Activated CD4-positive, alpha-beta T cell treated with anti-CD3 and anti-CD28 coated beads, Interleukin-2, amount 50 U/mL, for 16 hours (primary cell): ENCODE measurements at places on chromosomes 12 and 14.

GRCh38 chr12:69701826-69702225 lies 2.7 kb upstream of the BEST3 start:
- DNase-seq, result no peak

DNA sequence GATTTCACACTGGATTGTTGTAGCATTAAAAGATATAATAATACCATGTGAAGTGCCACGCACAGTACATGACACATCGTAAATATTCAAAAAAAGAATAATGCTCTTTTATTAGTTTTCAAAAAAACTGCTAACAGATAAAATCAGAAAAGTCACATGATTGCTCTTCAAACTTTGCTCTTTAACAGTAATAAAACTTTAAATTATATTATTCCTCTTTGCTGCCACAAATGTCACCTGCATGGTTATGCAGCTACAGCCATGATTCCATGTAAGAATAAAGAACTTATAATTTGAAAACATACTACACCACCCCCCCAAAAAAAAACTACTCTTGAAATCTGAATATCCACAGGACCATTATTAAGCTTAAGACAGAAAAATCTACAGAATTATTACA lies 90.0 kb downstream of the SLC2A13 start:
- DNase-seq, result no peak

DNA sequence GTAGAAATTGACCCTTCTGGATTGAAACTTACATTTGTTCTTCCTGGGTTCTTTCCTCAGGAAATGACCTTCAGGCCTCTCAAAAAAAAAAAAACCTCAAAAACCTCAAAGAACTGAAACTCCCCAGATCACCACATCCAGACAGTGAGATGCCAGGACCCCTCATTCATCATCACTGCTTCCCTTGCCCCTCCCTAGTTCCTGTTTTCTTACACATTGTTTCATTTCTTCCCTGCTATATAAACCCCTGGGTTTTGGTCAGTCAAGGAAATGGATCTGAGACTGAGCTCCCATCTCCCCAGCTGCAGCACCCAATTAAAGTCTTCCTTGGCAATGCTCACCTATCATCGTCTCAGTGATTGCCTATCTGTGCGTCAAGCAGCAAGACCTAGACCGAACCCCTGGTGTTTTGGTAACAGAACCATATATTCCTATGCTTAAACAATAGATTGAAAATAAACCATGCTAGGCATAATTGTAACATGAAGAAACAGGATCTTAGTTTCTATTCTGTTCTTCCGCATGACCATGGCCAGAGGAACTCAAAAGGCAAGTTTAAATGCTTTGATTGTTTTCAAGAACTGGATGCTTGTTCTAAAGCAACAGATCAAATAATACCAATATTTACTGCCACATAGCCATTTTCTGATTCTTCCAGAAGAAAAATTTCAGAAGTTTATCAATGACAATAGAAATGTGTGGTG lies 108.0 kb upstream of the MAX start:
- peak; percentile 83 for DNase-seq

DNA sequence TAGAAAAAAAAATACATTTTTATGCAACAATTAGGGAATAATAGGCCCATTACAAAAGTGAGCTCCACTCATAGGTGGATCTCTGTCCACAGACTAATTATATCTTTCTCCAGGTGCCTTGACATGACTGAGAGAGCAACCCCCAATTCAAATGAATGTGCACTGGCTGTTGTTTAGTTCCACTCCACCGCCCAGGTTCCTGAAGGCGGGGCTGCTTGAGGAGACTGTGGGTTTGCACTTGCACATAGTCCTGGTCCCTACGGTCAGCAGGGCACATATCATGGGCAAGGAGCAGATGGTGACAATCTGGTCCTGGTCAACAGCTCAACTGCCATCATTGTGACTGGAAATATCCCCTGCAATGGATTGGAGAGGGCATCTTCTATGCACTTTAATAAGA lies 195.6 kb upstream of the PWP1 start:
- DNase-seq, result no peak

DNA sequence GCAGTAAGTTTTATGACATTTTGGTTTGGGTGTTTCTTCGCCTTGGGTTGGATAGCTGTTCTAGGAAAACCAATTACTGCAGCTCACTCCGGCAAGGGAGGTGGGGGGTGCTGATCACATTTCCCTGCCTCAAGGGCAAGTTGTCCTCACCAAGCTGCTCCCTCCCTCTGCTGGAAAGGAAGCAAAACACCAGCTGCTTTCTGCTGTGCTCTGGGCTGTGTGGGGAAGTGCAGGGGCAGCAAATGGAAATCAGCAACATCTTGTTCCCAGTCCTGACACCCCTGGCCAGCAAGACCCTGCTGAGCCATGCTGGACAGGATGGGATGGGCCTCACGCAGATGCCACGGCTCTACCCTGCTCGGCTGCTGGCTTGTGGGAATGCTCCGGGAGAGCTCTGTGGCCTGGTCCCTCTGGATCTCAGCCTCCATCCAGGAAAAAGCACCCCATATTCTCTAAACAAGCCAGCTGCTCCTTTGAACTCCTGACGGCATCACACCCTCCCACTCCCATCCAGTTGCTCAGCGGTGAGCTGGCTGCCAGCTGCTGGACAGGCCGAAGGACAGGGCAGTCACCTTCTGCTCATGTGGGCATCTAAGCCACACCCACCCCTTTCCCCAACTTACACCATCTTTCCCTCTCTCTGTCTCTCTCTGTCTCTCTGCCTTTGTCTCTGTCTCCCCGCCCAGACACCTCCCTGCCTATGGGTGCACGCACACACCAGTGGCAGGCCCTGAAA lies 52.4 kb upstream of the EIF5 start:
- no peak for DNase-seq

DNA sequence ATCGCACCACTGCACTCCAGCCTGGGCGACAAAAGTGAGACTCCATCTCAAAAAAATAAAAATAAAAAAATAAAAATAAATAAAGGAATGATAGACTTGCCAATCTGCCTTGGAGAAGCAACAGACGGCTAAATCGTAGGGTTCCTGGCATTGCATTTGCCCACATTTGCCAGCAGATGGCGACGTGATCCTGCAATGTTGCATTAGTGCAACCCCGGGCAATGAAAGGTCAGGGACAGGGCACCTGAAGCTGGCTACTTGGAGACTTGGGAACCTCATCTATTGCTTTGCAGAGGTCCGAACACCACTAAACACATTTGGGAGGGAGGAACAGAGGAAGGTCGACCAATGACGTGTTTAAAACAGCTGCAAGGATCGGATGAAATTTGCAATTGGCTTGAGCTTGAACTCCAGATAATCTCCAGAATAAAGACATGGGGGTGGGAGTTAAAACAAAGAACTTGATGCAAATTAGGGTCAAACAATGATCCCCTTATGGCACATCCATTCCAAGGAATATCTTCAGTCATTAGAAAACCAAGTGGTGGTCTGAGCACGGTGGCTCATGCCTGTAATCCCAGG lies 34.6 kb downstream of the SPRING1 start:
- DNase-seq, result peak; percentile 69

DNA sequence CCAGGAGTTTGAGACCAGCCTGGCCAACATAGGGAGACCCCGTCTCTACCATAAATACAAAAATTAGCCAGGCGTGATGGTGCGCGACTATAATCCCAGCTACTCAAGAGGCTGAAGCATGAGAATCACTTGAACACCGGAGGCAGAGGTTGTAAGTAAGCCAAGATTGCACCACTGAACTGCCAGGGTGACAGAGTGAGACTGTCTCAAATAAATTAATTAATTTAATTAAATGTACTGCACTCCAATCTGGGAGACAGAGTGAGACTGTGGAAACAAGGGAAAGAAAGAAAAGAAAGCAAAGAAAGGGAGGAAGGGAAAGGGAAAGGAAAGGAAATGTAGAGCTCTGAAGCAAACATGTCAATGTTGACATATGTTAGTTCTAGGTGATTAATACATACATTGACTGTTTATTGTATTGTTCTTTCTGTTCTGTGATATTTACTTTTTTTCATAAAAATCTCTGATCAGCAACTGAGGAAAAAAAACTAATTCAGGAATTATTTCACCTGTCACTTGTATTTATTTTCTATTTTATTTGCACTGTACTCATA lies 99.6 kb downstream of the DENND5B start:
- no peak for DNase-seq

- peak; percentile 15 for DNase-seq
Observed at GRCh38 chr12:116360579-116361413, 83.3 kb upstream of the MED13L start.

DNA sequence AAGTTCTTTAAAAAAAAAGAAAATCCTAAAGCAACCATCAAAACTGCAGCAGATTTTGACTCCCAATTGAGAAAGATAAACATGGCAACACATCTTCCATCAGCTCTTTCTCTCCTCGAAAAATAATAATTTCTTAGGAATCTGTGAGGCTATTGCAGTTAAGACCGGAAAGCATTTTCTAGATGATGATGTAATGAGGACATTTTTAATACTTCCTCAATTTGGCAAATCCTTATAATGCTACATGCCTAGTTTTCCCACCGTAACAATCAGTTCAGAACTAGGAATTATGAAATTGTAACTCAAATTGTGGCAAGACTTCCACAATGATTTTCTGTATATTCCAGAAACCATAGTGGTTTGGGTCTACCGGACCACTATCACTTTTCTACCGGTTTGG lies 180.9 kb upstream of the PDE3A start:
- no peak for DNase-seq

DNA sequence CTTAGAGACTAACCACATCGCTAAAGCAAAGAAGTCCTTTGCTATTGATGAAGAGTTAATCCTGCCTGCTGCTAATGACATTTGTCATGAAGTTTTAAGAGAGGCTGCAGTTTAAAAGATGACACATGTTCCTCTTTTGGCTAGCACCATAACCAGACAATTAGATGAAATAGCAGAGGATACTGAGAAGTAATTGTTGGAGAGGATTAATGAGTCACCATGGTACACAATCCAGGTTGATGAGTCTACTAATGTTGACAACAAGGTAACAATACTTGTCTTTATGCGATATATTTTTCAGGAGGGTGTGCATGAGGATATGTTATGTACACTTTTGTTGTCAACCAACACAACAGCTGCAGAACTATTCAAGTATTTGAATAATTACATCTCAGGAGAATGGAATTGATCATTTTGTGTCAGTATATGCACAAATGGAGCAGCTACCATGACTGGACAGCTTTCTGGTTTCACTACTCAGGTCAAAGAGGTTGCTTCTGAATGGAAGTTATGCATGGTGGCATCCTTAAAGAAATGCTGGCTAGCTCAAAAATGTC lies 56.7 kb downstream of the LRRIQ1 start:
- no peak for DNase-seq

- no peak for DNase-seq
Observed at GRCh38 chr12:116121453-116121871, 156.0 kb downstream of the MED13L start.

DNA sequence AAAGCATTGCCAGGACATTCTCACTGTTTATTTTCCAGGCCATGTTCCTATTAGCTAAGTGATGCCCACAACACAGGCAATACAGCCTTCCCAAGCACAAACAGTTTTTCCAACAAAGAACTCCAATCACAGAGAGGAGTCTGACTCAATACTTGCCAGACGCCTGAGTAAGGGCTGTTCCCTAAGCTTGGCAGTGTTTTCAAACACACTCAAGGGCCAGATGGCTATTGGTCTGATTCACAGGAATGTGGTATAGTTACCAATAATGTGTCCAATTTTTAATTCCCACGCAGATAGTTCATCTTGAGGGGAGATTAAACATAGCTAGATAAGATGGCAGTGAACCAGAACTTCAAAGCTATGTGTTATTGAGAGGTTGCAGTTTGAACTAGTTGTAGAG lies 381.0 kb downstream of the SNAPC1 start:
- DNase-seq, result no peak

DNA sequence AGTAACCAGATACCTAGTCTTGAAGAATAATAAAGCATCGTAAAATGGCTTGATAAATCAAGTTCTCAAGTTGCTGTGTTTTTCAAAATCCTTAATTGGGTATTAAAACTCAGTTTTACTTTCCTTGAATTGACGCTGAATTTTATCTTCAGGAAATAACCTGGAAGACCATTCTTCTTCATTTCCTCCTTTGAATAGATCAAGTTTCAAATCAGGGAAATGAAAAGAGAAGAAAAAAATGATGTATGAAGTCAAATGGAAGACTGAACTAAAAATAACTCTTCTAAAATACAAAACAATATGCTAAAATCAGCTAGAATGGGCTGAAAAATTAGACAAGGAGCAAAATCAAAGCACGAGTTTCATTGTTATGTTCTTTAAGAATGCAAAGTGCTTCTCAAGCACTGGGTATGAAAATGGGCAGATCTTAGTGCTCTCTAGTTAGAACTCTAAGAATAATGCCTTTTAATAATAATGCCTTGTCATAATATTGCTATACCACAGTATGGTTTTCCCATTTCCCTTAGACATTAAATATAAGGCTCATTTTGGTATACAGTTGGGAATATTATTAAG lies 54.6 kb upstream of the CLEC14A start:
- no peak for DNase-seq

DNA sequence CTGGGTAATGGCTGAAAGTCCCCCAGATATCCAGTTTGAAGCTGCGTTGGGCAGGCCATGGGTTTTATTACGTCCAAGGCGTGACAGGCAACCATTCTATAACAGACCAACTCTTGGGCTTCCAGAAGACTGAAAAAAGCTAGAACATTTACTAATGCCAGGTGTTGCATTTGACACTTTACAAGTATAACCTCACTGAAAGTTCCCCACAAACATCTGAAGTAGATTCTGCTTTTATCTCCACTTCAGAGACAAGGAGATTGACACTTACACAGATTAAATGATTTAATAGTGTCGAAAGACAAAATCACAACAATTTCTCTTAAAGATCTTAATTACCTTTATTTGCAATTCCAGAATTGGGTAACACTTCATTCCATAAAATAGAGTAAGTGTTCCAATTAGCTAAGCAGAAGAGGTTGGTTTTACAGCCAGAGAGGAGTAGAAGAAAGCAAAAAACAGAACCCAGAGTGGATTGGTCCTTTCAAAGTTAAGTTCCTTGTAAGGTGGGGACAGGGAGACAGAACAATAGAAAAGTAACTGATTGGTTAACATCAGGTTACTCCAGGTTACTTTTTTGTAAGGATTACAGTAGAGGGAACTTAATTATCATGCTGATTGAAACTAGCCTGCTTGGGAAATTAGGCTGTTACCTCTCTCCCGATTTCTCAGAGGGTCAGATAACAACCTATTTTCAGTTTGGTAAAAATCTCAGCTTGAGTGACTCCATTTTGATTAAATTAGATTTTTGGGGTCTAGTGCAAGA lies 11.3 kb downstream of the SOCS2 start:
- DNase-seq, result no peak

DNA sequence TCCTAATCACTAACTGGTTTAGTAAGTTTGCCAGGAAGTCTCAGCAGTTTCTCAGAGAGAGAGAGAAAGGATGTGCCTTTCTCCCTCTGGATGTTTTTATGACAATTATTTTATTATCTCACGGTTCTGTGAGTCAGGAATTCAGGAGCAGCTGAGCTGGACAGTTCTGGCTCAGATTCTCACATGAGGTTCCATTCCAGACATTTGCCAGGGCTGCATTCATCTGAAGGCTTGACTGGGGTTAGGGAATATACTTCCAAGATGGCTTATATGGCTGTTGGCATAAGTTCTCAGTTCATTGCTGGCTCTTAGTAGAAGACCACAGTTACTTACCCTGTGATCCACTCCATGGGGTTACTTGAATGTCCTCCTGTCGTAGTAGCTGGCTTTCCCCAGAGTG lies 101.2 kb upstream of the ATF7IP start:
- DNase-seq, result no peak

- peak; percentile 33 for DNase-seq
Observed at GRCh38 chr14:78836777-78837176, 666.6 kb downstream of the NRXN3 start.

- DNase-seq, result no peak
Observed at GRCh38 chr12:50256761-50257160, 26.6 kb downstream of the LIMA1 start.

- no peak for DNase-seq
Observed at GRCh38 chr12:108361606-108362005, 22.5 kb upstream of the CMKLR1 start.

GRCh38 chr12:52432559-52433207 lies 1.5 kb downstream of the KRT75 start:
- no peak for DNase-seq
